ENCODE measurements at places on chromosomes 6 and 20.

GRCh38 chr6:169935348-169935718 is 183.9 kb downstream of the ERMARD start:
- DNase-seq, result no peak

GRCh38 chr6:7493866-7494265 is 47.6 kb upstream of the DSP start:
- no peak for DNase-seq

GRCh38 chr6:20071998-20072397 is 140.3 kb downstream of the MBOAT1 start:
- DNase-seq, result no peak

DNA sequence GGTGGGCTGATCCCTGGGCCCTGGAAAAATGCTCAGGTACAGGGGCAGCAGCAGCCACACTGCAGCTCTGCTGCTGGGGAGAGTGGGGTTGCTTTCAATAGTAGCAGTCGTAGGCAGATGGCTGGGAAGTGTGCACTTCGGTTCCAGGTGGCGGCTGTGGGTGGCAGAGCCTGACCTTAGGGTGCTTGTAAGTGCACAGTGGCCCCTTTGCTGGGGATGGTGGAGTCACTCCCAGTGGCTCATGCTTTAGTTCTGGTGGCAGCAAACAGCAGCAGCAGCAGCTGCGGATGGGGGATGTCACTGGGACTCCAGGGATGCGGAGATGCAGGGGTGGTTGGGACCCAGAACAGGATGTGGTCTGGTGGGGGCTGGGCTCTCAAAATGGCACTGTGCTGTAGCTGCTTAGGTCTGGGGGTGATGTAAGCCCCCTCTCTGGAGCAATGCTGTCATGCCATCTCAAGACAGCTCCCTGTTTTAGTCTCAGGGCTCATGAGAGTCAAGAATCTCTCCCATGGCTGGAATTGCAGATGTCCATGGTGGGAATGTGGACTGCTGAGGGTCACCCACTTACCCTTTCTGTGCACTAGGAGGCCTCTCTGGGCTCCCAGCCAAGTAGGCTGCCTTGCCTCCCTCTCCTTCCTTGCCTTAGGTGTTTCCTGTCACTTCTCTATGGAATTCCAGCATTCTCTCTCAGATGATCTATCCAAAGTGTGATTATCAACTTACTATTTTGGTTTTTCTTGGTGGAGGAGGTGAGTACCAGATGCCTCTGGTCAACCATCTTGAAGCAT is 146.7 kb upstream of the SLC22A23 start:
- no peak for DNase-seq

DNA sequence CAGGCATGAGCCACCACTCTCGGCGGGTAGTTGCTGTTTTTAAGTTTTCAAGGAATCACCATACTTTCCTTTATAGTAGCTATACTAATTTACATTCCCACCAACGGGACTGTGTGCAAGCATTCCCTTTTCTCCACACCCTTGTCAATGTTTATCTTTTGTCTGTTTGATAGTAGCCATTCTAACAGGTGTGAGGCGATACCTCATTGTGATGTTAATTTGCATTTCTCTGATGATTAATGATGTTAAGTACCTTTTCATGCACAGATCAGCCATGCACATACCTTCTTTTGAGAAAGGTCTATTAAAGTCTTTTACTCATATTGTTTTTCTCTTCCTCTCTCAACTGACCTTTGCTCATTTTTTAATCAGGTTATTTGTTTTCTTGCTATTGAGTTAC is 43.0 kb upstream of the CCND3 start:
- no peak for DNase-seq

DNA sequence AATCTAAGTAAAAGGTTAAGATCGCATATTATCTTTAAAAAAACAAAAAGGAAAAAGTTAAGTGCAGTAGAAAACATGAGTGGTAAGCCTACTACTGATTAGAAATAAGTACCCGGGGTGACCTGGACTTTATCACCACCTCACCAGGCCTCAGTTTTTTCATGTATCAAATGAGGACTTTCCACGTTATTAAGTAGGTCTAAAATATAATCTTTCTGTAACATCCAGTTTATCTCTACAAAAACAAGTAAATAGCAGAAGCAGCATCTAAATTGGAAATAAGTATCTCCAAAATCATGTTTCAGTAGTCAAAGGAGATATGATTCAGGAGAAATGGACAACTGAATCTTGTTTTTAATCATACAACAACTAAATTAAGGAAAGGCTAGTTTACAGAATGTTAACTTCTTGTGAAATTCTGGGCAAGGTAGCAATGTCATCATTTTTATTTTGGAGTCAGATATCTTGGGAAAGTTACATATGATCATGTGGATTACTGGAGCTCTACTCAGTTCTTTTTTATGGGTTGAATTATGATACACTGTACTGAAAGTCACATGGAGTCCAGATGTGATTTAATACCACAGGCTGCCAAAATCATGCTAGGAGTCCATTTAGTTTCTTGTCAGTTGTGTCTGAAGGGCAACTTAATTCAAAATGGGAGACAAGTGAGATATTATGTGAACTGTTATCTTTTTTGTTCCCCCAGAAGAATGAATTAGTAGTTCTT is 114.7 kb upstream of the PRL start:
- peak; percentile 84 for DNase-seq

- no peak for DNase-seq
These were observed 588.3 kb downstream of the CD109 start for GRCh38 chr6:74284284-74284683.

GRCh38 chr20:37627767-37628130 is 66.1 kb upstream of the CTNNBL1 start:
- no peak for DNase-seq

DNA sequence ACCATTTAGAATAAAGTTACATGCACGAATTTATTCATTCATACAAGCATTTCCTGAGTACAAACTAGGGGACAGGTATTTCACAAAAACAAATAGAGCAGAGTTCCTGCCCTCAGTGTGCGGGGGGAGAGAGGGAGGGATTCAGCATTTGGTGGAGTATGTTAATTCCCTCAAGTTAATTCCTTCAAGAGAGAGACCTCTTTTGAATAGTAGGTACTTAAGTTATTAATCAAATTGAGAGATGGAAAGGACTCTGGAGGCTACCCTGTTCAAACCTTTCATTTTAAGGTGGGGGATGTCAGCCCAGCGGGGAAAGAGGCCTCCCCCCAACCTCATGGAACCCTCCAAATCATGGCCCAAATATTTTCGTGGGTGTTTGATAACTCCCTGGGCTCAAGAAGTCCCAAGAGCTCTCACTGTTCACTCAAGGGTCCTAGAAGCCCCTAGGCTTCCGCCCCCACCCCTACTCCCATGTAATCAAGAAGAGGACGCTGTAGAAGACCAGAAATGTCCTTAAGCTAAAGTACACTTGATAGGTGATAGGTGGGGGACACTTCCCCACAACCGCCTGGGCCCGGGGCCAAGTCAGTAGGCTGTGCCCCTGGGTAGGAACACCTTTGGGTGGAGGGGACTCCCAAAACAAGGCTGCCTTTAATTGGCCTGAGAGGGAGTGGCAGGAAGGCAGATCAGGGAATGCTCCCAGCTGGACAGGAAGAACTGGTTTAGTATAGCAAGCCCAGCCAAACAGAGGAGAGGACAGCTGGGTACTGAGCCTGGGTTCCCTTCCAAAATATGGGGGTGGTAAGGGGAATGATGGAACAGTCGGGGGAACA is 2.9 kb downstream of the SDC4 start:
- no peak for DNase-seq

GRCh38 chr20:37356961-37357371 is 11.0 kb downstream of the SRC start:
- no peak for DNase-seq

DNA sequence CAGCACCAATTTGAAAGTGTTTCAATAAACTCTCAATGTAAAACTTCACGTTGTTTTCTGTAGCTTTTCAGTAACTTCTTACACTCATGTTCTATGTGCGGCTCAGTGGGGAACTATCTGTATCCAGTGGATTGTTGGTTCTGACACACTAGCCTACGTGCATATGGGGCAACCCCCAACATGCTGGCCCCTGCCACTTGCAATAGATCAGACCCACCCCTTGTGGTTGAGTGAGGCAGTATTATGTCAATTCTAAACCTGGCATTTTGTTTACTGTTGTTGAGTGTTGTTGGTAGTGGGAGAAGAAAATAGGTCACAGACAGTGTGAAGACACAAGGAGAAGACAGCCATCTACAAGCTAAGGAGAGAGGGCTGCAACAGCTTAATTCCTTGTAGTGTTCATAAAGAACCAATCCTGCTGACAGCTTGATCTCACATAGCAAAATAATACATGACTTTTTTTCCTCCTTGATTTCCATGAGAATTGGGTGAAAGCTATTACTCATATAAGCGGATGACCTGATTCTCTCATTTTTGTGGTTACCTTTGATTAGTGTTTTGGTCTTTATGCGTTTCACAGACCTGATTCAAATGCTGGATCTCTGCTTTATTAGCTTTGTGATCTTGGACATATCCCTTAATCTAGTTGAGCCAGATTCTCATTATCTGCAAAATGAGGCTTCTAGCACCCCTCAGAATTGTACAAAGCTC is 320.4 kb downstream of the LAMA2 start:
- peak; percentile 28 for DNase-seq

DNA sequence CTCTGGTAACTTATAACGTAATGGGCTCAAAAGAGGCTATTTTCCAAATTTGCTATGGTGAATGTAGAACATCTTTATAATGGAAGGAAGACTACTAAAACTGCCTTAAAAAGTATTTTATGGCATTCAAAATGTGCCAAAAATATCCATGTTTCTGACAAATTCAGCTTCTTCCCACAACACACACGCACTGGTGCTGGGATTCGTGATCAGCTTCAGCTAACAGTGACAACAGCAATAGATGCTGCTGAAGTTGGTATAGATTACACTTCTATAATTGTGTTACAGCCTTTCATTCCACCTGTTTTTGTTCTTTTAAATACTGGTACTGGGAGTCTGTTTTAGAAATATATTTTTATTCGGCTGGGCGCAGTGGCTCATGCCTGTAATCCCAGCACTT is 19.0 kb downstream of the NUDT3 start:
- no peak for DNase-seq

DNA sequence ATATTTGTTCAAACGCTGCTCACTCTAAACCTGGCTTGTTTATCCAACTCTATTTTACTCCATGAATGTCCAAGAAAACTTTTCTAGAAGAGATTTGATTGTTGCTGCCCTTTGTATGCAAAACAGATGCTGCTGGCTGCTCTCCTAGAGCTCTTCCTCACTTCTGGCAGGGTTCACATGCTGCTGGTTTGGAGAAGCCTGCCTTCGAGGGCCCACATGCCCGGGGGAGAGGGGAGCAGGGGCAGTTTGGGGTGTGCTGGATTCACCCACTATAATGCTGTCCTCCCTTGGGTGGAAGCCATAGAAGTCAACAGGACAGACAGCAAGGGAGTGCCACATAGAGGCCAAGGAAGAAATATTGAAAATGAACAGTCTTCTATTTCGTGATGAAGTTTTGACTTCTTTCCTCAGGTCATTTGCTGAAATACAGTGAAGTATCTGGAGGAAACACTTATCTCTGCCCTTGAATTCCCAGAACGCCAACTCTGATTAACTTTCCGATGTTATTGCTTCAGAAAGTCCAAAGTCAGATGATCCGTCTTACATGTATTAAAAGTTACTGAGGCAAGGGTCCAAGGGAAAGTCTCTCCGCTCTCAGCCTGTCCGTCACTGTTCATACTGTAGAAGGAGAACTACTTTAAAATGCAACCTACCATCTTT is 32.4 kb downstream of the LY86 start:
- no peak for DNase-seq

- DNase-seq, result peak; percentile 64
These were observed 3.5 kb upstream of the PLCG1 start for GRCh38 chr20:41133709-41134361.

DNA sequence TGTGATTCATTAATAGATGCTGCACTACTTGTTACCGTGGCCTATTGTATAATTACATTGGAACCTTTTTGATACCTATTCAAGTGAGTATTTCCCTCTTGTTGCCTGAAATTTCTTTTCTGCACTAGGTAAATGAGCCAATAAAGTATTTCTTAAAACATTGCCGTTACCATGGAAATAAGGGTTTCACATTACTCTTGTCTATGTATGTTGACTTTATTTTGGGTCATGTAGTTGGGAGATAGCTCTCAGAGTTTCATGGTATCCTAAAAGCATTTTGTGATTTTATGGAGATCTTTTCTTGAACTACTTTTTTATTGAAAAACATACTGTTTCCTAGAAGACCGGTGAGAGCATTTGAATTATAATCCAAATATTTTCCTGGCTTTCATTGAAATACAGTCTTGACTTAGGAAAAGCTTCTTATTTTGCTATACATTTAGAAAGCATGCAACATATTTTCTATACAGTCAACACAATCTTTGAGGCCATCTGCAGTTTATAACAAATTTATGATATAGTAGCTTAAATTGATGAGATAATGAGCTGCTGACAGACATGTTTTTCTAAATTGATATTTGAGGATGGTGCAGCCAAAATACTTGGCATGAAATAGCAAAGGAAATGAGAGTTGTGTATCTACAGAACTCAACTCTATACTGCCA is 650.4 kb downstream of the RFPL4B start:
- DNase-seq, result no peak
